ENCODE measurements at places on chromosomes 3 and 15. TPM values are rescaled to one million over a fixed set of nuclear protein-coding genes. Genes with fewer than 3 reads are reported as not detected.

AQP9 gene
- not detected for total RNA-seq

DAZL gene
- total RNA-seq: not detected

GRAMD1C gene
- total RNA-seq: 13.8 TPM

PCBP4 gene
- total RNA-seq: 75.3 TPM

NANOGP8 gene
- total RNA-seq: not detected

PRRT3 gene
- 0.58 TPM for total RNA-seq

SCAMP5 gene
- 0.29 TPM for total RNA-seq

WDR72 gene
- total RNA-seq: not detected

ENTPD3 gene
- total RNA-seq: not detected

CACNA2D2 gene
- total RNA-seq: not detected

EHHADH gene
- 3.1 TPM for total RNA-seq

AGTR1 gene
- not detected for total RNA-seq

CHRFAM7A gene
- not detected for total RNA-seq

MLF1 gene
- total RNA-seq: 18.2 TPM

ISLR gene
- not detected for total RNA-seq

EFCAB12 gene
- not detected for total RNA-seq

ECE2 gene
- total RNA-seq: not detected

TNIK gene
- total RNA-seq: 0.16 TPM

Measured in SJSA1 (cell line).